T-cell (primary cell): ENCODE measurements at places on chromosomes 7 and 10.

DNA sequence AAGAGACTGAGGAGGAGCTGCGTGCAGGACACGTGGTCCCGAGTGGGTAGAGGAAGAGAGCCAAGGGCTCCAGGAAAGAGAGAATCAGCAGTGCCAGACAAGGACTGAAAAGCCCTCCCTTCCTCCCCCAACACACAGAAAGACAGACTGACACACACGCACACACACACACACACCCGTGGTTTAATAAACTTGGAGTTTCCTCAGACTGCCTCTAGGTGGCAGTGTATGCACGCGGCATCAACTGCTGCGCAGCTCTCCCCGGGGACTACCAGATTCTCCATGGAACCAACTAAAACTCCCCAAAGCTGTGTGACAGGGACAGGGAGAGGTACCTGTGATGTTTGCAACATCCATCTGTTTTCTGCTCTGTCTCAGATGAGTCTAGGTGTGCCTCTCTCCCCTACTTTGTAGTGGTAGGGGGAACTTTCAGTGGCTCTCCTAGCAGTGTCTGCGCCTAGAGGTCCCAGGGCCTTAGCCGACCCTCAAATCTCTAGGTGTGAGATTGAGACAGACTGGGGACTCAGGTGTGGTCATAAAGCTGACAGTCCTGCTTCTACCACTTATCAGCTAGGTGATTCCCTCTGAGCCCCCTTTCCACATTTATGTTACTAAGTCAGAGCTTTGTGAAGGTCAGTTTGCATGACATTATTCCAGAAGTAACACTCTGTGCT is 9.3 kb upstream of the TSPAN14 start:
- no peaks in the 10 kb centered on the region for H3K36me3 ChIP-seq
- peak; percentile 64 for DNase-seq
- H3K4me3 ChIP-seq, result no peak overlapping the region
- H3K27me3 ChIP-seq, result no peaks in the 10 kb centered on the region
- peaks cover 12% of the 10 kb centered on the region for H3K4me1 ChIP-seq

DNA sequence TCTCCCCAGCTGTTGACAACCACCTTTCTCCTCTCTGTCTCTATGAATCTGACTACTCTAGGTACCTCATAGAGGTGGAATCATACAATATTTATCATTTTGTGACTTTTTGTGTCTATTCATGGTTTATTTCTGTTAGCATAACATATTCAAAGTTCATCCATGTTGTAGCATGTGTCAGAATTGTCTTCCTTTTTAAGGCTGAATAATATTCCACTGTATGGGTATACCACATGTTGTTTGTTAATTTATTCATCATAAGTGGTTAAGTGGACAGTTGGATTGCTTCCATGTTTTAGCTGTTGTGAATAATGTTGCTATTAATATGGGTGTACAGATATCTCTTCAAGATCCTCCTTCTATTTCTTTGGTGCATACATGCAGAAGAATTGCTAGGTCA is 69.9 kb upstream of the COMTD1 start:
- no peak overlapping the region for H3K4me3 ChIP-seq
- no peak for DNase-seq
- H3K36me3 ChIP-seq, result no peaks in the 10 kb centered on the region
- no peaks in the 10 kb centered on the region for H3K27me3 ChIP-seq

- no peak overlapping the region for H3K4me3 ChIP-seq
- H3K36me3 ChIP-seq, result no peaks in the 10 kb centered on the region
- no peak for DNase-seq
- H3K27me3 ChIP-seq, result peaks cover 5% of the 10 kb centered on the region
Observed at GRCh38 chr10:129094233-129094632, 372.8 kb upstream of the MGMT start.

DNA sequence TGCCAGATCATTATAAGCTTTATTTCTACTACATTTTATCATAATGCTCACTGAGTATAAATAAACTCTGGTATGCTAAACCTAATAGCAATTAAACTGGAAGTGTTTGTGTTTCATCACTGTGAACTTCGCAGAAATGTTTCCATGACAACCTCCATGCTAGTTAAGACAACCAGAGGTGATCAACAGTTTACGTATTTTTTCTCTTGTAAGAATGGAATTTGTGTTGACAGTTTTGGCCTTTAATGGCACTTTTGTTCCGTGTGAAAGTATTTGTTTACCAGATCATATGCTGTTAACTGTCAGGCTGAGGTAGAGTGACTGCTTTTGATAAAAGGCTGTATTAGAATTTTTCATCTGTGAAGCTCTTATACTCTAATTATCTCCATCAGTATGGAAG is 212.1 kb upstream of the PPP1R3A start:
- no peak overlapping the region for H3K27ac ChIP-seq
- no peaks in the 10 kb centered on the region for H3K27me3 ChIP-seq
- no peaks in the 10 kb centered on the region for H3K4me1 ChIP-seq
- no peak for DNase-seq
- H3K36me3 ChIP-seq, result no peaks in the 10 kb centered on the region

DNA sequence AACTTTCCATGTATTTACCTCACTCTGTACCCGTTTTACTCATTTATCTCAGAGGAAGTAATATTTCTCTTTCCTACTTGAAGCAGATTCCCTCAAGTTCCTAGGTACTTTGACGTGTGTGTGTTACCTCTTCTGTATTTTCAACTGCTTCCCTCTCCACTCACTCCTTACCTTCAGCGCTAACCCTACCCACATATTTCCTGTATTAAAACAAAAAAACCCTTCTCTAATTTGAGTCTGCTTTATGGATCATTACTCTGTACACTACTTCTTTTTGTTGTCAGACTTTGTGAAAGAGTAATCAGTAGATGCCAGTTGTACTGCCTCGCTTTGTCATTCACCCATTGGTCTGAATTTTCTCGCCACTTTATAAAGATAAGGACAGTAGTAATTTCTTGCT is 74.0 kb downstream of the CDK13 start:
- no peaks in the 10 kb centered on the region for H3K27me3 ChIP-seq
- H3K27ac ChIP-seq, result no peak overlapping the region
- H3K4me1 ChIP-seq, result no peaks in the 10 kb centered on the region
- H3K4me3 ChIP-seq, result no peak overlapping the region
- no peak for DNase-seq
- H3K36me3 ChIP-seq, result peaks cover 12% of the 10 kb centered on the region

- H3K4me3 ChIP-seq, result no peak overlapping the region
- H3K4me1 ChIP-seq, result no peaks in the 10 kb centered on the region
- no peaks in the 10 kb centered on the region for H3K36me3 ChIP-seq
- no peak overlapping the region for H3K27ac ChIP-seq
- no peak for DNase-seq
Observed at GRCh38 chr10:128958834-128959690, 508.0 kb upstream of the MGMT start.

DNA sequence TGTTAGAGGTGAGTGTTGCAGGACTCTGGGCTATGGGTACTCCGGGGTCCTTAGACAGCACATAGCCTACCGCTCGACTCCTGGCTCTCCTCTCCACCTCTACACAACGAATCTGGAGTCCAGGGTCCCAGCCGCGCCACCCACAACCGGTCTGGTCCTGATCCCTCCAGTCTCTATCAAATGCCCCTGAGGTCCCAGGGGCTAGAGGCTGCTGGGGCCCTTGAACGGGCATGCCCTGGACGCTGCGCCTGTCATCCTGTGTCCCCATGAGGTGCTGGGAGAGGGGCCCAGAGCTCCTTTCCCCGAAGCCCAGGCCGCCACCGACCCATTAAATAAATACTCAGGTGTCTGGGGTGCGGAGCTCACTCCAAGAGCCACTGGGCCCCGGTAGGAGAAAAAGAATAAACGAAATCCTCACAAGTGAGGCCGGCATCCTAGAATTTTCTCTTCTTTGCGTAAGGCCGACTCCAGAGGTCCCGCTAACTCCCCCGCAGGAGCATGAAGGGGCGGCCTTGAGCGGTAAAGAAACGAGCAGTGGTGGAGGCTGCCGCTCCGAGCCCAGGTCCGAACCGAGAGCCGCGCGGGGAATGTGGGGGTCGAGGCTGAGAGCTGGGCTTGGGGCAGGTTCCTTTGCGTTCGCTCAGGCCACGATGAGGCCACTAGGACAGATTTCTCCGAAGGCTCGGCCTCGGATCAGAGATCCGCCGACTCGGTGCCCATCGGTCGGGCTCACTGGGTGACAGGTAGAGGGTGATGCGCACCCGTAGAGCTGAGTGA is 166.7 kb downstream of the NRF1 start:
- H3K4me1 ChIP-seq, result peaks cover 50% of the 10 kb centered on the region
- no peak overlapping the region for H3K27ac ChIP-seq
- peaks cover 82% of the 10 kb centered on the region for H3K27me3 ChIP-seq
- no peaks in the 10 kb centered on the region for H3K36me3 ChIP-seq

GRCh38 chr7:19482628-19483027 is 226.2 kb downstream of the POLR1F start:
- H3K27ac ChIP-seq, result no peak overlapping the region
- no peaks in the 10 kb centered on the region for H3K4me1 ChIP-seq
- no peak overlapping the region for H3K4me3 ChIP-seq

DNA sequence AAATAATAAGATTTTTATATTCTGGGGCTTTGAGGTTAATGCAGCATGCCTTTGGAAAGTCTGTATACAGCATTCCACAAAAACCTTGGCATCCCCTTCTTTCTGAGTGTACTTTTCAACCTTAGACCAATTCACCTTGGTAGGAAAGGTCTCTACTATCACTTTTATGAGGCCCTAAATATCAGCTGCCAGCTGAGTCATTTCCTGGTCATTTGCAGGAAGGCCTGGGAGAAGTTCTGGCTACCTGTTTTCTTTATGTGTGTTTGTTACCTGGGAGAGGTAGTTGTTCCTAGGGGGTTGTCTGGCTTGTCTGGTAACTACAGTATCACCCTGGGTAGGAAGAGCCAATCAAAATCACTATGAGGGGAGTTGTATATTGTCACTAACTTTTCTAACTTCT is 4.1 kb downstream of the SPAM1 start:
- no peaks in the 10 kb centered on the region for H3K36me3 ChIP-seq
- H3K27me3 ChIP-seq, result no peaks in the 10 kb centered on the region
- no peaks in the 10 kb centered on the region for H3K4me1 ChIP-seq
- no peak for DNase-seq

- no peaks in the 10 kb centered on the region for H3K27me3 ChIP-seq
- H3K36me3 ChIP-seq, result peaks cover 22% of the 10 kb centered on the region
- H3K27ac ChIP-seq, result no peak overlapping the region
- H3K4me3 ChIP-seq, result peak overlapping the region; percentile 32
- H3K4me1 ChIP-seq, result peaks cover 44% of the 10 kb centered on the region
Observed at GRCh38 chr7:6437251-6437650, 10.5 kb downstream of the DAGLB start.

DNA sequence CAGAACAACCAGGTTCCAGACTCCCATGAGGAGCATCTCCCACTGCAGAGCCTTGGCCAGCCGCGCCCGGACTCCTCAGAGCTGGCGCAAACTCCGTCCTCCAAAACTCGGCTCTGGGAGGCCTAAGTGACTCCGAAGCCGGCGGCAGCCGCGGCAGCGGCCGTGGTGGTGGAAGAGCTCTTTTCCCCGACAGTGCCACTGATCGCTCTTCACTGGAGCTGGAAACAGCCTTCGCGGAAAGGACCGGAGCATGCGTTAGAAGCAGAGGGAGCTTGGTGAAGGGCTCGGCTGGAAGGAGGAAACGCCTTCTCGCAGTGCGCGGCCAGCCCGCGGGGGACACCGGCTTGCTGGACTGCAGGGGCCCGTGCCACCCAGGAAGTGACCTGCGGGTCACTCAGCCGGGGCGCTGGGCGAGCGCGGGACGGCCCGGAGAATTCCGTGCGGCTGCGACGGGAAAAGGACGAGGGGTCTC is 5.0 kb upstream of the HOXA13 start:
- H3K36me3 ChIP-seq, result no peaks in the 10 kb centered on the region
- DNase-seq, result no peak
- H3K27me3 ChIP-seq, result peaks cover 84% of the 10 kb centered on the region
- peak overlapping the region; percentile 1 for H3K4me3 ChIP-seq

DNA sequence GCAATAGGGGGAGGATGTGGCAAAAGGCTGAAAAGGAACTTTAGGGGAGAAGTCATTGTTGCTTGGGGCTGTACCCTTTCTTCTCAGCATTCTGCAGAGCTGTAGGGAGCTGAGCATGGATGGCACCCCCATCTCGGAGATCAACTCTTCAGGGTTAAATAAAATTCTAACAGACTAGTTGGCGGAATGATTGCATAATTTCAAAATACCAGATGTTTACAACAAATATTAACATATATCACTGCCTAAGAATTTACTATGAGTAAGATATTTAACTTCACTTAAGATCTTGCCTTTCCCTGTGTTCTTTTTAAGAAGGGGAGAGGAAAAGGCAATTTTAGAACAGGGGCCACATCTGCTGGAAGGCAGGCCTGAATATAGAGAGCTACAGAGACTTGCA is 509 bp upstream of the OR2F1 start:
- H3K4me3 ChIP-seq, result no peak overlapping the region
- H3K27me3 ChIP-seq, result no peaks in the 10 kb centered on the region
- H3K36me3 ChIP-seq, result no peaks in the 10 kb centered on the region
- no peak for DNase-seq
- no peaks in the 10 kb centered on the region for H3K4me1 ChIP-seq

DNA sequence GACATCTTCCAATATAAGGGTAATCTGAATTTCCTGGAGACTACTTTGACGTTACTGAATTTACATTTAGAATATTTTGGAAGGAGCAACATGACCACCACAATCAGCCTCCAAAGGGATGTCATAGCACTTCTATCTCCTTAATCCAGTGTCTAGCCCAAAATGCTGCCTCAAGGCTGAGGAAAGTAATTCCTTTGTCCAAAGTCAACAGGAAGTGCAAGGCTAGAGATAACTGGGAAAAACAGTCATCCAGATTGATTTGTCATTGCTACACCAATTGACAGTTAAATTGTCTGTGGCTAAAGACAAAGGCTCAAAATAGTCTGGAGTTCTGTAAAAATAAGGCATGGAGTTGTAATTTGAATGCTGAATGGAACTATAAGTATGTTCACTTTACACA is 3.9 kb upstream of the TFPI2 start:
- peaks cover 2% of the 10 kb centered on the region for H3K27me3 ChIP-seq
- DNase-seq, result no peak
- H3K36me3 ChIP-seq, result no peaks in the 10 kb centered on the region
- H3K27ac ChIP-seq, result no peak overlapping the region
- H3K4me1 ChIP-seq, result peaks cover 10% of the 10 kb centered on the region

GRCh38 chr10:24701447-24701846 is 22.2 kb downstream of the ARHGAP21 start:
- no peak overlapping the region for H3K27ac ChIP-seq
- no peak overlapping the region for H3K4me3 ChIP-seq
- H3K27me3 ChIP-seq, result no peaks in the 10 kb centered on the region
- H3K4me1 ChIP-seq, result no peaks in the 10 kb centered on the region

- no peaks in the 10 kb centered on the region for H3K27me3 ChIP-seq
- H3K4me1 ChIP-seq, result no peaks in the 10 kb centered on the region
- no peak for DNase-seq
- H3K36me3 ChIP-seq, result no peaks in the 10 kb centered on the region
- no peak overlapping the region for H3K27ac ChIP-seq
Observed at GRCh38 chr10:57145548-57145947, 784.5 kb upstream of the ZWINT start.

GRCh38 chr10:112958275-112958995 is 8.4 kb downstream of the TCF7L2 start:
- no peak overlapping the region for H3K27ac ChIP-seq
- DNase-seq, result no peak
- H3K4me1 ChIP-seq, result no peaks in the 10 kb centered on the region
- peaks cover 3% of the 10 kb centered on the region for H3K27me3 ChIP-seq
- H3K36me3 ChIP-seq, result no peaks in the 10 kb centered on the region
